ENCODE measurements at places on chromosomes 2 and 18. TPM values are rescaled to one million over a fixed set of nuclear protein-coding genes. Genes with fewer than 3 reads are reported as not detected.

Gene GATA6
- total RNA-seq: 4.6 TPM

Gene PRKAG3
- total RNA-seq: 0.06 TPM

GRCh38 chr2:48313036-48313877, 216.7 kb upstream of the STON1 start:
- H3K4me3 ChIP-seq: peak overlapping the region; percentile 94
- peaks cover 9% of the 10 kb centered on the region for H3K4me1 ChIP-seq
- no peaks in the 10 kb centered on the region for H3K27me3 ChIP-seq
- DNase-seq: no peak
- H3K36me3 ChIP-seq: no peaks in the 10 kb centered on the region

- H3K4me1 ChIP-seq: no peaks in the 10 kb centered on the region
- no peak overlapping the region for H3K27ac ChIP-seq
- H3K27me3 ChIP-seq: no peaks in the 10 kb centered on the region
- H3K4me3 ChIP-seq: no peak overlapping the region
- no peak for DNase-seq
Observed at GRCh38 chr2:193583638-193584400, 1389.1 kb upstream of the TMEFF2 start.
